CD8-positive, alpha-beta T cell (primary cell): ENCODE measurements at places on chromosomes 6 and 20.

DNA sequence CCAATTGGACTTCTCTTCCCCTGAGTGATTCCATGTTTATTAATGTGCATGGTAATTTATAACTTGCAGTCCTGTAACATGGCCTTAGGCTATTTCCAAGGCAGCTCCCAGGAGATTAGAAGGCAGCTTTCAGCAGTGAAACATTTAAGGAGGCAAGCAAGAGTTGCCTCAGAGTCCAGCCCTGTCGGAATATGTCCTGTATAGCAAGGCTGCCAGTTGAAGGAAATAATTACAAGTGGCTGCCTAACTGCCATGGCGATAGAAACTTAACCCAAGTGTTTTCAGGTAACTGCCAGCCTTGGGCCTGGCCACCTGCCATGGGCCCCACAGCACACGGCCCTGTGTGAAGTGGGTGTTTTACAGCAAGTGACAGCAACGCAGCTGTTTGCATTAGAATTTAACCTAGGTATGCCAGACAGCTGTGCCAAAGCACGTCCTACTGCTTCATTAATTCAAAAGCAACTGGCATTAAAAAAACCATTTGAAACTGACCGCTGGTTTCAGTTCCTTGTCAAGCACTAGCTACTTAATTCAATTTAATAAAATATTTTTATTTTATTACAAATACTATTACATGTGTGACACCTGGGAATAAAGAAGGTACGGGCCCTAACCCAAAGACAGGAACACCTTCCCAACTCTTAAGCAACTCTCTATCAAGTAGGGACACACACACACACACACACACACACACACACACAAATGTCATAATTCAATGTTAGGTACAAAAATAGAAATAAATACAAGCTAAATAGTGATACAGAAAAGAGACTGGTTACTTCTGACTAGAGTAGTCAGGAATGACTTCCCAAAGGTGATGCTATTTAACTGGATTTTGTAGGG is 151.8 kb upstream of the HEY2 start:
- no peak for DNase-seq

DNA sequence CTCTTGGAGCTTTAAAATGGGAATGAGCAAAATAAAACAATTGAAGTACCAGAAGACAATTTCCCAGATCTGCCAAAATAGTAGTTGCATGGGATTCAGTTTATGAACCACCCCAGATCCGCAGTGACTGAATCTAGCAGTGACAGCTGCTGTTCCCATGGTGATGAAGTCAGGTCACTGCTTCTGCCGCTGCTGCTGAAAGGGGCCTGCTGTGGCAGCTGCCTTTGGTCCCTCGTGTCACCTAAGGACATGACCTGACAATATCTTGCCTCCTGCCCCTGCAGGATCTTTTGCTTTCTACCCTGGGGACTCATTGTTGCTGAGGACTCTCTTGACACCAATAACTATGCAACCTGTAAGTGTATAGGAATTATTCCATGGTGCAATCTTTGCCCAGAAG is 34.3 kb upstream of the OGFRL1 start:
- DNase-seq = no peak

DNA sequence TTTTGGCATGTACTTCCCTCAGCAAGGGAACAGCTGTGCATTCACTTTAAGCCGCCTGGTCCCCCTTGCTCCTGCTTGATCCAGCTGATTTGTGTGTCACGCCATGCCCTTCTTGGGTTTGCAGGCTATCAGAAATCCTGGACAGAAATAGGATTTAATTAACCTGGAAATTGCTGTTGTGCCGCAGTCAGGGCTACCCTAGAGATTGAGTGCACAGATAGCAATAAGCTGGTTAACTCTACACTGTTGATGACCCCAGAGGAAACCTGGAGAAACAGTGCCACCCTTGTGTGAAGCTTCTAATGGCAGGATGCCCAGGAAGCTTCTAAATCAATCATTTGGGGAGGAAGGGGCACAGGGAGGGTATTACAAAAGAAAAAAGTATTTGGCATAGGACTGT is 199.0 kb downstream of the JARID2 start:
- DNase-seq = no peak

- DNase-seq = no peak
These were observed 1.4 kb upstream of the TSPYL4 start for GRCh38 chr6:116255246-116255800.

DNA sequence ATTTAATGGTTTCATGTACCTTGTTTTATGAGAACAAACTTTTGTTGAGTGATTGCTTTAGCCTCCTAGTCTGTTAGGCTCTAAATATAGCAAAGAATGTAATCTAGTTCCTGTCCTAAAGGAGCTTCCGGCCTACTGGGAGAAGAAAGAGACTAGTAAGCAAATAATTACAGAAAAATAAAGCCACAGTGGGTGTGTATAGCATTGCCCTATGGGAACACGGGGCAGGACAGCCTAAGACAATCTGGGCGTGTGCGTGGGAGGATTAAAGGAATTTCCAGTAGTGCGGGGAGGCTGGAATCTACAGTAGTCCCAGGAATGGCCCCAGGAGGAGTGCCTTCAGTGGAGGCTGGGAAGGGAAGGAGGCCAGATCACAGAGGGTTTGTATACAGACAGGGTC is 98.1 kb upstream of the AKAP12 start:
- no peak for DNase-seq

DNA sequence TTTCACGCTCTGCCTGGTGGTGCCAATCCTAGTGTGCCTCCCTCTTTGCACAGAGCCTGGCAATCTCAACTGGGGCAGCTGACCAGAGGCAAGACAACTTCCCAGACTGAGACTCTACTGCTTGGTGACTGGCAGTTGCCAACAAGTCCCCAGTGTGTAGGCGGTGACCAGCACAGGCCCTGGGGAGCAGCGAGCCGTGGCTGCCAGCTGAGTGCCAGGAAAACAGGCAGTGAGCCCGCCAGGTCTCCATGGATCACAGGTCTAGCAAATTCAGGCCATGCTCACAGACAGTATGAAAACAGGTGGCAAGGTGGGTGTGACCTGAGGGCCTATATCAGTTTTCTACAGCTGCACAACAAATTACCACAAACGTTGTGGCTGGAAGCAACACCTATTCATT is 289.9 kb downstream of the KIF16B start:
- DNase-seq = no peak

DNA sequence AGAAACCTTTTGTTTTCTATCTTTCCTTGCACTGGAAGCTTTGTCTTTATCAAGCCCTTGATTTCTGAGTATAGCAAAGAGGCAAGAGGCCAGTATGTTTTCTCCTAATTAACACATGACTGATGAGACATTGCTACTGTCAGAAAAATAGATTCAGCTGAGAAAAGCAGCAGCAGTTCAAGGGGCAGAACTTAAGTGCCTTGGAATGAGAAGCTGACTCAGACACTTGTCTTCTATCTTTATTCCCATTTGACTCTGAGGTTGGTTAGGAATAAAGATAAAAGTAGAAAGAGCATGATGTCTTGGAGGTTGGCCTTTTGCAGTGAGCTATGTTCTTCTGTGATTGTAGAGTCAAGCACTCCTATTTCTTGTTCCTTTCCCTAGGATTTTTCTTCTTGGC is 79.1 kb upstream of the MAN1A1 start:
- DNase-seq = no peak

- no peak for DNase-seq
These were observed 10.1 kb downstream of the PKHD1 start for GRCh38 chr6:52077180-52077884.

GRCh38 chr20:36128463-36129159 is 25.9 kb upstream of the EPB41L1 start:
- no peak for DNase-seq

GRCh38 chr20:57211908-57212533 is 54.4 kb downstream of the BMP7 start:
- no peak for DNase-seq

- peak; percentile 90 for DNase-seq
These were observed 1.1 kb upstream of the TPD52L2 start for GRCh38 chr20:63863798-63864544.

GRCh38 chr20:3183896-3184612 is 10.7 kb upstream of the LZTS3 start:
- DNase-seq = no peak

GRCh38 chr6:143664171-143664570 is 13.6 kb upstream of the PHACTR2 start:
- DNase-seq = no peak

- no peak for DNase-seq
These were observed 37.4 kb upstream of the TAGAP start for GRCh38 chr6:159082039-159082815.

DNA sequence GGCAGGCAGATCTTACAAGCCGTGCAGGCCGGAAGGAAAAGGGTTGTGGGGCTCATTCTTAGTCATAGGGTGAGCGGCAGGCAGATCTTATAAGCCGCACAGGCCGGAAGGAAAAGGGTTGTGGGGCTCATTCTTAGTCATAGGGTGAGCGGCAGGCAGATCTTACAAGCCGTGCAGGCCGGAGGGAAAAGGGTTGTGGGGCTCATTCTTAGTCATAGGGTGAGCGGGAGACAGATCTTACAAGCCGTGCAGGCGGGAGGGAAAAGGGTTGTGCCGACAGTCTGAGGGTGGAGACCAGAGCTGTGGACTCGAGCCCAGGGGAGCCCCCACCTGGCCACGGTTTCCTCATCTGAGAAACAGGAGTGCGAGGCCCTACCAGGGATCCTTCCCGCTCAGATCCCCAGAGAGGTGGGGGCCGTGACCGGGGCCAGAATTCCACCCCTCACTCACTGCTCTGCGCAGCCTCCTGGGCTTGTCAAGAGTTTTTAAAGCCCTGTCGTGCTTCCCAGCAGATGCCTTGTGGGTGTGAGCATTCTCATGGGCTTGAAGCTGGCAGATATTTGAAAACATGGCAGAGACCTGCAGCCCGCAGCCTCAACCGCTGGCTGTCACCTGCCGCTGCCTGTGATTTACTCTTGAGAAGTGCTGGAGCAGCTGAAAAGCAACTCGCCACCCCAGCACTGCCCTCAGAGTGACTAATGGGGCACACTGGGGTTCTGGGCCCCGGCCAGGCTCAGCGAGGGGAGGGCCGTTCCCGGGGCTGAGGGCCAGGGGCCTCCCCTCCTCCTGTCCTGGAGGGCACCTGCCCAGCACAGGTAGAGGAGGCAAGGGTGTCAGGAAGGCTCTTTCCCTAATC is 31.9 kb downstream of the NTSR1 start:
- DNase-seq = peak; percentile 55

- no peak for DNase-seq
These were observed 35.4 kb upstream of the SSTR4 start for GRCh38 chr20:22999756-23000155.

DNA sequence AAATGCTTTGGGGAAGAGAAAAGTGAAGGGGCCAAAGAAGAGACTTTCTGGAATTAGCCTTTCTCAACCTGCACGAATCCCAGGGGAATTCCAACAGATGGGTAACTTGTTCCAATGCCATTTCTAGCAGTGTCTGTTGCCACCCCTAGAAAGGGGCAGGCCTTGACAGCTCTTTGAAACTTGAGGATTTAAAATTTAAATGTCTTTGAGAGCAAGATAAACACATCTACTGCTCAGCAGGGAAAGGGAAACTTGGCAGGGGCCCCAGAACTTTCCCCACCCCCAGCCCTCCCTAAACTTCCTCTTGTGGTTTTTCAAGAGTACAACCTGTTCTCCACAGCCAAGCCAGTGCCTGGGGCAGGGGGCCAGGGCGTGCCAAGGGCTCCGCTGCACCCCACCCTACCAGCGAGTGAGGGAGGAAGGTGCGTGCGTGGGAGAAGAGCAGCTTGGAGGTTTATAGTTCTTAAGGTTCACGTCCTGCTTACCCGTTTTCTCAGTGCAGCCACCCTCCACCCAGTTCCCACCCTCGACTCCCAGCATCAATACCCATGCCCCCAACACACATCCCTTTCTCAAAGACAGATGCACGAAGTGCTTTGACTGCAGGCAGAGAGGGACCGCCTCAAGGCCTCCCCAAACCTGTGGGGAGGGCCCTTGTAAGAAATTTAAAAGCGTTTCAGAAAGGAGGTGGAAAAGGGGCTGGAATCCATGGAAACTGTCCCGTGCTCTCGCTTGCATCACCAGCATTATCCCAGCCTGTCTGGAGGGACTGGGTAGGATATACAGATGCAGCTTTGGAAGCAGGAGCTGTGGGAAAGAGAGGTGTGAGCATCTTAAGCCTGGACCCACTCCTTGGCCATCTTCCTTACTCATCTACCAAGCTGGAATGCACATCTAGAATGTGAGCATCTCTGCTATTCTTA is 4.5 kb upstream of the TAF8 start:
- peak; percentile 85 for DNase-seq

GRCh38 chr6:122568797-122569221 is 41.4 kb upstream of the PKIB start:
- DNase-seq = no peak

GRCh38 chr6:36625158-36625919 is 31.2 kb downstream of the SRSF3 start:
- no peak for DNase-seq

DNA sequence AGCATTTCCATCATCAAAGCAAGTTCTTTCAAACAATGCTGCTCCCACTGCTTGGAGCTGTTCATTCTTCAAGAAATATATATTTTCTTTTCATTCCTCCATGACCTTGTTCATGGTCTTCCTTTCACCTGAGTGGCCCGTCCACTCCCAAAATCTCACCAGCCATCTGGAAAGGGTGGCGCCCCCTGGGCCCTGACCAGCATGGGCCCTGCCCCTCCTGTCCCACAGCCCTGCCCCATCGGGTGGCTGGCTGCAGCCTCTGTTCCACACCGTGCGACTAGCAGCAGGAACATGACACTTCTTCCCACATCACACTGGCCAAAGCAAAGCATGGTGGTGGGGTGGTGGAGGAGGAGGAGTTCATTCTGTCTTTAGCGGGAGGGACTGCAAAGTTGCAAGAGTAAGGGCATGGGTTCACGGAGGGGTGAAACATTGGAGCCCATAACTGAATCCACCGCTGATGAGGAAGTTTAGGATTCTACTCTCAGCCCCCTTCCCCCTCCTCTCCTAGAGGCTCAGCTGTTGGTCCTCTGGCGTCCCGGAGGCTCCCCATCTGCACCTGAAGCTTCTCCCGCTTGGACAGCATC is 195.2 kb upstream of the SLC24A3 start:
- DNase-seq = no peak

- no peak for DNase-seq
These were observed 142.5 kb upstream of the ID4 start for GRCh38 chr6:19694697-19695096.

DNA sequence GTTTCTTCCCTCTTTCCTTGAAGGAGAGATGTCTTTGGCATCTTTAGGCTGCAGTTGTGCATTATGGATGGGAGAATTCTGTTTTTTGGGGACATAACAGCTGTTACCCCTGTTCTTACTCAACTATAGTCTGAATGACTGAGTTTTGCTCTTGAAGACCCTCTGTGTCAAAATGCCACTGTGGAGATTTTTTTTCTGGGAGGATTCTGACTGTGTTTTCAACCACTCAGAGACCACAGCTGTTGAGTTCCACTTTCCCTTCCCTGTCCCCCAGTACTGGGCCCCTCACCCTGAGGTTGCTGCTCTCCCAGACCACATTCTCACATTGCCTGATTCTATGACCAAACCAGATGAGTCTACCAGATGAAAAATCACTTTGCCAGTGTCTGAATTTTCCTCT is 48.1 kb downstream of the NKX2-2 start:
- no peak for DNase-seq

DNA sequence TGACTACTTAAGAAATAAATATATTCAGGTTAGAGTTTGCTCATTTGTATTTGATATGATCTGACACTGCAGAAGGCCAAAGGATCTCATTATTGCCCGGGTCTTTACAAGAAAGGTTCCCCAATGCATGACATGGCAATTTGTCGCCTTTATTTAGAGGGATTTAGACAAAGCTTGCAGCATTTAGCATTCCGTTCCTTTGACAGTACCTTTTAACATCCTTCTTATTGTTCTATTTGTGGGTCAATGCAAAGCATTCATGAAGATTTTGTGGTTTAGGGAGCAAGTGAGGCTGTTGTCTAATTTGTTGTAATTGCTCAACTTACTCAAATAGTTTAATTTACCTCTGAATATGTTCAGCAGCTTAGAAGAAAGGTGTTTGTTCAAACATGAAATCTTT is 230.8 kb upstream of the FLRT3 start:
- no peak for DNase-seq

GRCh38 chr6:16334671-16335070 is 96.3 kb downstream of the GMPR start:
- DNase-seq = no peak
